ENCODE measurements at places on chromosomes 12 and 14. TPM values are rescaled to one million over a fixed set of nuclear protein-coding genes. Genes with fewer than 3 reads are reported as not detected.

GRCh38 chr12:80269803-80270552 lies 170.6 kb downstream of the OTOGL start:
- peaks cover 4% of the 10 kb centered on the region for H3K4me1 ChIP-seq
- H3K27ac ChIP-seq: no peak overlapping the region
- no peak for DNase-seq
- no peaks in the 10 kb centered on the region for H3K27me3 ChIP-seq
- no peaks in the 10 kb centered on the region for H3K36me3 ChIP-seq

GRCh38 chr12:6172086-6172485 lies 28.1 kb upstream of the CD9 start:
- H3K4me3 ChIP-seq: no peak overlapping the region
- no peaks in the 10 kb centered on the region for H3K36me3 ChIP-seq
- H3K27me3 ChIP-seq: no peaks in the 10 kb centered on the region
- DNase-seq: peak; percentile 64
- H3K27ac ChIP-seq: peak overlapping the region; percentile 67
- peaks cover 5% of the 10 kb centered on the region for H3K4me1 ChIP-seq

- H3K27me3 ChIP-seq: peaks cover 12% of the 10 kb centered on the region
- H3K27ac ChIP-seq: no peak overlapping the region
- H3K4me3 ChIP-seq: no peak overlapping the region
These were observed 4.7 kb downstream of the TSPAN9 start for GRCh38 chr12:3081886-3082285.

- H3K27me3 ChIP-seq: no peaks in the 10 kb centered on the region
- DNase-seq: no peak
- H3K4me3 ChIP-seq: no peak overlapping the region
These were observed 15.5 kb upstream of the PAPOLA start for GRCh38 chr14:96486705-96487104.

DNA sequence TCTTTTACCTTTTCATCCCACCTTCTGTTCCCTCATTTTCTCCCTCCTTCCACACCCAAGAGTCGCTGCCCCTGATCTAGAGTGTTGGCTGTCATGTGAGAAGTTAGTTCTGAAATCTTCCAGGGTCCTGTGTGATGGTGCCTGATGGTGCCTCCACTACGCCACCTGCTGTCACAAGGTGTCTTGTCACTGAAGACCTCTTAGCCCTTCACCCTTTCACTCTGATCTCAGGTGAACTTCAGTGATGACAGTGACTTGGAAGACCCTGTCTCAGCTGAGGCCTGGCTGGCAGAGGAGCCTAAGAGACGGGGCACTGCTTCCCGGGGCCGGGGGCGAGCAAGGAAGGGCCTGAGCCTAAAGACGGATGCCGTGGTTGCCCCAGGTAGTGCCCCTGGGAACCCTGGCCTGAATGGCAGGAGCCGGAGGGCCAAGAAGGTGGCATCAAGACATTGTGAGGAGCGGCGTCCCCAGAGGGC lies 7.6 kb upstream of the PFDN5 start:
- H3K4me1 ChIP-seq: peaks cover 5% of the 10 kb centered on the region
- peak; percentile 91 for DNase-seq
- no peaks in the 10 kb centered on the region for H3K27me3 ChIP-seq

Gene TSHR
- 1.4 TPM for total RNA-seq

DNA sequence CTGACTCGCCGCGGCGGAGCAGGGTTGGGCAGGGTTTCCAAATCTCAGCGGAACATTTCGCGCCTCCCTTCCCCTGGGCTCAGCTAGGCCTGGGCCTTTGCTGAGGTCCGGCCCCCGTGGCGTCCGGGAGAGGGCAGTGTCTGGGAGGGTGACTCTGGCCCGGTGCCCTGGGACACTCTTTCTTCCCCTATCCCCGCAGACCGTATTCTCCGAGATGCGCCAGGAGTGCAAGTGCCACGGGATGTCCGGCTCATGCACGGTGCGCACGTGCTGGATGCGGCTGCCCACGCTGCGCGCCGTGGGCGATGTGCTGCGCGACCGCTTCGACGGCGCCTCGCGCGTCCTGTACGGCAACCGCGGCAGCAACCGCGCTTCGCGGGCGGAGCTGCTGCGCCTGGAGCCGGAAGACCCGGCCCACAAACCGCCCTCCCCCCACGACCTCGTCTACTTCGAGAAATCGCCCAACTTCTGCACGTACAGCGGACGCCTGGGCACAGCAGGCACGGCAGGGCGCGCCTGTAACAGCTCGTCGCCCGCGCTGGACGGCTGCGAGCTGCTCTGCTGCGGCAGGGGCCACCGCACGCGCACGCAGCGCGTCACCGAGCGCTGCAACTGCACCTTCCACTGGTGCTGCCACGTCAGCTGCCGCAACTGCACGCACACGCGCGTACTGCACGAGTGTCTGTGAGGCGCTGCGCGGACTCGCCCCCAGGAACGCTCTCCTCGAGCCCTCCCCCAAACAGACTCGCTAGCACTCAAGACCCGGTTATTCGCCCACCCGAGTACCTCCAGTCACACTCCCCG lies 3.0 kb downstream of the WNT1 start:
- peak overlapping the region; percentile 50 for H3K4me3 ChIP-seq
- peaks cover 50% of the 10 kb centered on the region for H3K4me1 ChIP-seq
- no peak for DNase-seq
- peaks cover 78% of the 10 kb centered on the region for H3K27me3 ChIP-seq
- H3K27ac ChIP-seq: no peak overlapping the region
- H3K36me3 ChIP-seq: no peaks in the 10 kb centered on the region

Gene SEL1L
- total RNA-seq: 95.1 TPM

- H3K4me1 ChIP-seq: peaks cover 7% of the 10 kb centered on the region
- H3K36me3 ChIP-seq: peaks cover 6% of the 10 kb centered on the region
- no peak for DNase-seq
- no peaks in the 10 kb centered on the region for H3K27me3 ChIP-seq
- H3K4me3 ChIP-seq: no peak overlapping the region
These were observed 98.6 kb downstream of the NT5DC3 start for GRCh38 chr12:103742349-103742932.

Gene PIK3C2G
- total RNA-seq: not detected

DNA sequence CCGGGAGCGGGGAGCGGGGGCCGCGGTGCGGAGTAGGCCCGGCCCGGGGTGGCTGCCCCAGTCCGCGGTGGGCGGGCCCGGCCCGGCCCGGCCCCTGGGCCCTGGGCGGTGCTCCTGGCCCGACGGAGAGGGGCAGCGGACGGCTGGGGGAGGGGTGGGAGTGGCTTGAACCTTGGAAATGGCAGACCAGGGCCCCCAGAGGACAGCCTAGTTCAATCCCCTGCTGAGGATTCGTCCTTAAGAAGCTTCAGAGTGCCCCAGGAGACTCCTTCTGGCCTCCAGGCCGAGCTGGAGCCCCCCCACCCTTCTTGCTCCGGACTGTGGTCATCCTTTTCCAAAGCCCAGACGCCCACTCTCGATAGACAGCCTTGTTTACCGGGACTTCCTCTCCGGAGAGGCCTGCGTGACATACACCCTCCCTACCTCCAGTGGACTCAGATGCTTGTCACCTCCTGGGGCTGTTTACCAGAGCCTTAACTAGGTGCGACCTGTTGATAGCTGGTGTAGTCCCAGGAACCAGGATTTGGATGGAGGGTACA lies 458 bp downstream of the KHNYN start:
- H3K36me3 ChIP-seq: peaks cover 35% of the 10 kb centered on the region
- H3K27me3 ChIP-seq: no peaks in the 10 kb centered on the region

DNA sequence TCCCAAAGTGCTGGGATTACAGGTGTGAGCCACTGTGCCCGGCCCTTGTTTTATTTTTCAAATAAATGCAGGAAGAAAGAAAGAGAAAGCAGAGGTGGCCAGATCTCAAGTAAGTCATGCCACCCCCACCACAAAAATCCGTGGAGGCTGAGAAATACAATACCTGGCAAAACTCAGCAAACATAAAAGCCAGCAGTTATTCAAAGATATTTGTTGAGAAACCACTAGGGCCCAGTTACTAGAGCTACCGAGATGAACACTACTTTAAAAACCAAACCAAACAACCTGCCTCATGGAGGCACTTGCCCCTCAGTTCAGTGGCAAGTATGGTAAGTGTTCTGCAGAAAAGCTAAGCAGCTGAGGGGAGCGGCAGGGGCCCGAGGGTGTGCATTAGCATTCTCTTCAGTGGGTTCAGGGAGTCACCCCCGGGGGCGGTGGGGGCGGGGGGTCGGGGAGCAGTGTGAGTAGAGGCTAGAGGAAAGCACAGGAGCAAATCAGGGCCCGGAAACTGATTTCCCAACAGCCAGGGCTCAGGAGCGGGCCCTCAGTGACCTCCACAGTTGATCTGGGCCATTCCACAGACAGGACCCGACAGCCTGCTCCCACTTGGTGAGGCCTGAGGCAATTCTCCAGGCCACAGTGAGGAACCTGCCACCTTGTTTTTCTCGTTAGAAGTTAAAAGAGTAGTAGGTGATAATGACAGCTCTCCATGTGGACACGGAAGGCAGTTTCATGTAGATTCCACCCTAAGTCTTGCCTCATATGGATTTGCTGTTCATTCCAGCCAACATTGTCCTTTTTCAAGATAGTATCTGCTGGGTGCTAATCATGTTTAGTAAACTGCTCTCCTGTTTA lies 8.6 kb downstream of the EVL start:
- no peaks in the 10 kb centered on the region for H3K27me3 ChIP-seq
- peak overlapping the region; percentile 63 for H3K27ac ChIP-seq
- peaks cover 6% of the 10 kb centered on the region for H3K36me3 ChIP-seq
- DNase-seq: no peak
- H3K4me1 ChIP-seq: peaks cover 100% of the 10 kb centered on the region
- H3K4me3 ChIP-seq: peak overlapping the region; percentile 27

DNA sequence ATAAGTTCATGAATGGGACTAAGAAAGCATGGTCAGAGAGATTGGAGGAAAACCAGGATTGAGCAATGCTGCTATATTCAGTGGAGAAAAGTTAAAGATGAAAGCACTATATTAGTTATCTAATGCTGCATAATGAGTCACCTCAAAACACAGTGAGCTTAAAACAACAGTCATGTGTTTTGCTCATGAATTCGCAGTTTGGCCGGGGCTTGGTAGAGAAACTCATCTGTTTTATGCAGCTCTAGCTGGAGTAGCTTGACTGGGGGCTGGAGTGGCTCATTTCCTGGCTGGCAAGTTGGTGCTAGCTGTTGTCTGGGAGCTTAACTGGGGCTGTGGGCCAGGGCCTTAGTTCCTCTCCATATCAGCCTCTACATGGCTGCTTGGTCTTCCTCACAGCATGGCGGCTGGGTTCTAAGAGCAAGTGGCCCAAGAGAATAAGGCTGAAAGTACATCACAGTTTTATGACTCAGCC lies 90.1 kb downstream of the ADCK1 start:
- no peaks in the 10 kb centered on the region for H3K27me3 ChIP-seq
- H3K4me1 ChIP-seq: no peaks in the 10 kb centered on the region
- H3K4me3 ChIP-seq: no peak overlapping the region
- no peak overlapping the region for H3K27ac ChIP-seq

- peaks cover 27% of the 10 kb centered on the region for H3K4me1 ChIP-seq
- no peak for DNase-seq
- H3K36me3 ChIP-seq: peaks cover 30% of the 10 kb centered on the region
- H3K4me3 ChIP-seq: no peak overlapping the region
- H3K27ac ChIP-seq: no peak overlapping the region
- H3K27me3 ChIP-seq: no peaks in the 10 kb centered on the region
These were observed 43.4 kb downstream of the RIN3 start for GRCh38 chr14:92556863-92557543.

GRCh38 chr14:64218344-64219240 lies 75.6 kb downstream of the ESR2 start:
- H3K4me1 ChIP-seq: peaks cover 47% of the 10 kb centered on the region
- DNase-seq: no peak
- no peak overlapping the region for H3K4me3 ChIP-seq
- peaks cover 67% of the 10 kb centered on the region for H3K36me3 ChIP-seq

Gene KRT3
- total RNA-seq: not detected

DNA sequence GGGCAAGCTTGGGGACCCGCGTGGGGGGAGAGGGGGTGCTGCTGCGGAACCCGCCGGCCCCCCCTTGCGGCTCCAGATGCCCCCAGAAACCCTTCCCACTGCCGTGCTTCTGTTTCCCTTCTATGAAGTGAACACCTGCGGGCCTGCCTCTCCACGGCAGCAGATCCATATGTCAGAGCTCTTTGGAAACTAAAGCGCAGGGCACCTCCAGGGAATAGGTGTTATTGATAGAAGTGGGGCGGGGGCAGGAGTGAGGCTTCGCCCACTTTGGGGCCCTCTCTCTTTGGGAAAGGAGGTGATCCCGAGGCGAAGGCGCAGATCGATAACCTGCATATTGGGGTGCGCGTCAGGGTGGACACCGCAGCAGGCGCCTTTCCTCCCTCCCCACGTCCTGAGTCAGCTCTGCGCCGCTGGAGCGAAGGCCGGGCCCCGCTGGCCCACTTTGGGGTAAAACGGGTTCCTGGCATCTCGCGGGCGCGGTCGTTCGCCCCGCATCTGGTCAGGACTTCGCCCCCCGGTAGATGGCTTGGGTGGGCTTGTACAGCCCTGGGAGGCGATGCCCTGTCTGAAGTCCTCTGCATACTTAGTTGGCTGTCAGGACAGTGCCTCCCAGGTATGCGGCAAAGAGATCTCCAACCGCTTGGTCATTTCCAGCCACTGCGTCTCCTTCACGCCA lies 524 bp downstream of the KMT5A start:
- peaks cover 18% of the 10 kb centered on the region for H3K4me1 ChIP-seq
- peak overlapping the region; percentile 88 for H3K4me3 ChIP-seq
- H3K36me3 ChIP-seq: no peaks in the 10 kb centered on the region
- H3K27ac ChIP-seq: peak overlapping the region; percentile 81
- H3K27me3 ChIP-seq: no peaks in the 10 kb centered on the region

GRCh38 chr12:2363836-2364609 lies 311.2 kb downstream of the CACNA1C start:
- H3K27ac ChIP-seq: no peak overlapping the region
- no peak for DNase-seq
- peaks cover 34% of the 10 kb centered on the region for H3K4me1 ChIP-seq
- H3K4me3 ChIP-seq: no peak overlapping the region

Gene CCDC59
- total RNA-seq: 35.2 TPM

DNA sequence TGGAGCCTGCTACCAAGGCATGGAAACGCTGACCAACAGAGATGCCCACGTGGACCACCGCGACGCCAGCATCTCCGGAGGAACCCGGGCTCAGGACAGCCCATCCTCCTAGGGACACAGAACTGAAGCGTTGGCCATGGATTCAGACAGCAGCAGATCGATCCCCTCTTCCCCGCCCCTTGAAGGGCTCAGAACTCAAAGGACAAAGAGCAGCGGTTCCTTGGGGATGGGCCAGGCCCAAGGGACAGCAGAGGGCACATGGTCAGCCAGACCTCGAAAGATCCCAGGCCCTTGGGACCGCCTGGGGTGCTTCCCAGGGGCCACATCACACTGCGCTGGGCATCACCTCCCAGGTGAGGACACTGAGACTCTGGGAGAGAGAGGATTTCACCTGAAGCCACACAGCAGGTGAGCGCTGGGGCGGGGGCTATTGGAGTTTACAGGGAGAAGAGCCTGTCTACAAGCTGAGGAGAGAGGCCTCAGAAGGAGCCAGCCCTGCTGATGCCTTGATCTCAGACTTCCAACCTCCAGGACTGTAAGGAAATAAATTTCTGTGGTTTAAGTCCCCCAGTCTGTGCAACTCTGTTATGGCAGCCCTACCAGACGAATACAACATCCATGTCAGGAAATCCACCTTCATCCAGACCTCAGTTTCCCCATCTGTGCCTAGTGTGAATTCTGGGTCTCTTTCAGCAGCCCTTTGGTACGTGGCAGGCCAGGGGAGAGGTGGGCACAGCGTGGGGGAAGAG lies 49.4 kb downstream of the CCNK start:
- peaks cover 19% of the 10 kb centered on the region for H3K4me1 ChIP-seq
- no peak overlapping the region for H3K27ac ChIP-seq
- no peak for DNase-seq
- no peaks in the 10 kb centered on the region for H3K36me3 ChIP-seq
- no peaks in the 10 kb centered on the region for H3K27me3 ChIP-seq

Measured in spleen (tissue), 13 donors.